LHCN-M2 (cell line): ENCODE measurements at places on chromosomes 13 and 19. TPM values are rescaled to one million over a fixed set of nuclear protein-coding genes. Genes with fewer than 3 reads are reported as not detected.

DNA sequence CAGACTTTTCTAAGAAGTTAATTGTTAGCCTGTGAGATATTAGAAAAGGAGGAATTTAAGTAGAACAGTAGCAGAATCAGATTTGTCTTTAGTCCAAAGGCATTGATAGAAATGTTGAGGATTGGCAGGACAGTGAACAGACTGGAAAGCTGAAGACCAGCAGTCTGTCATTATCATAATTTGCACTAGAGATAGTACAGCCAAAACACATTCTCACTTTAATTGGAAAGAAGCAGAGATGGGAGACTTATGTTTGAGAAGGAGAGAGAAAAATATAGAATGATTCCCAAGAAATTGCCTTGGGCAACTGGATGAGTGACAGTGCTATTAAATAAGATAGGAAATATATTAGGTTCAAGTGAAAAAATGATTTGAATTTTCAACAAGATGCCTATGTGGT, 755.5 kb downstream of the SLITRK5 start:
- DNase-seq = no peak

DNA sequence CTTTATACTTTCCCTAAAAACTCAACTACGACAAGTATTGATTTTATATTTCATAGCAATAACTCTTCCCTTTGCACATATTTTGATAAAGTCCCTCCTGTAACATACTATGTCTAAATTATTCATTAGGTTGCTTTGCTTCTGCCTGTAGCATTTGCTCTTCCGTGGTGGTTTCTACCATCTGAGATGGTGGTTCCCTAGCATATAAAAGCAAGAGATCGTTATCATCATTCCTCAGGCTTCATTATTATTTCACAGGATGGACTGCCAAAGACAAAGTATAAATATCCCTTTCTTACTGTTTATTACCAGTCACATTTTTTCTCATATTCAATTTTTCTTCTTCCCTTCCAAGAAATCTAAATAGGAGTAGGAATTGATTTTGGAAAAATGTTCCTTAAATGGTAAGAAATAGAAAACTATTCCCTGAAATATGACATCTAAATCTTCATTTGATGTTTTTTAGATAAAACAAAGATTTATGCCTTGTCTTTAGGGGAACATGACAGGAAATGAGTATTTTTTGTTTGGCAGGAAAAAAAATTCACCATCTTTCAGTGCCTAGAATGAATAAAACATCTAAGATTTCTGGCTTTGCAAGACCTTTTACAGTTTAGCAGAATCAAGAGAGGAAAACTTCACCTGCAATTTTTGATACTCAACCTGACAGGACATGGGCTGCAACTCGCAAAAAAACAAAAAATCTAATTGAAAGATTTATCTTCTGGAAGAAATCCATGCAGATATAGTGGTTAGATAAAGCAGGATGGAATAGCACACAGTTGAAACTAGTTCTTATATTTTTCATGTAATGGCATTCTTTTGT, 340.0 kb downstream of the SPRY2 start:
- no peak for DNase-seq

DNA sequence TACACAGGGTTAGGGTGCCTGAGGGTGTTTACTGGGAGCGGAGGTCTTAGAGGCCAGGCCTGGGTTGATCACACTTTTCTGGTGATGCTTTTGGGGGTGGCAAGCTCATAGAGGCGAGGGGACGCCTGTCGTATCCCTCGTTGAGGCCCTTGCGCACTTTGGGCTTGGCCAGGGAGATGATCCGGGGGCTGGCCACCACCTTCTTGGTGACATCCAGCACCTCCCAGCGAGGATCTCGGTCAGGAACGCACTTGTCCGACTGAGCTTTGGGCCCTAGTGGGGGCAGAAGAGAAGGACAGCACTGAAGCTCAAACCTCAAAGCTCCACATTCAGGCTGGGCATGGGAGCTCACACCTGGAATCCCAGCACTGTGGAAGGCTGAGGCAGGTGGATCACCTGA, 17.6 kb upstream of the MIER2 start:
- DNase-seq = no peak

The HCN2 gene
- total RNA-seq = 1.4 and 1.9 TPM in 2 replicates

The CEACAM3 gene
- total RNA-seq = not detected in 2 replicates

- no peak for DNase-seq
Measured at GRCh38 chr13:38868870-38869269, 121.8 kb downstream of the STOML3 start.

The UNC13A gene
- not detected in 2 replicates for total RNA-seq

- DNase-seq = no peak
Measured at GRCh38 chr13:92221916-92222315, 823.5 kb downstream of the GPC5 start.

DNA sequence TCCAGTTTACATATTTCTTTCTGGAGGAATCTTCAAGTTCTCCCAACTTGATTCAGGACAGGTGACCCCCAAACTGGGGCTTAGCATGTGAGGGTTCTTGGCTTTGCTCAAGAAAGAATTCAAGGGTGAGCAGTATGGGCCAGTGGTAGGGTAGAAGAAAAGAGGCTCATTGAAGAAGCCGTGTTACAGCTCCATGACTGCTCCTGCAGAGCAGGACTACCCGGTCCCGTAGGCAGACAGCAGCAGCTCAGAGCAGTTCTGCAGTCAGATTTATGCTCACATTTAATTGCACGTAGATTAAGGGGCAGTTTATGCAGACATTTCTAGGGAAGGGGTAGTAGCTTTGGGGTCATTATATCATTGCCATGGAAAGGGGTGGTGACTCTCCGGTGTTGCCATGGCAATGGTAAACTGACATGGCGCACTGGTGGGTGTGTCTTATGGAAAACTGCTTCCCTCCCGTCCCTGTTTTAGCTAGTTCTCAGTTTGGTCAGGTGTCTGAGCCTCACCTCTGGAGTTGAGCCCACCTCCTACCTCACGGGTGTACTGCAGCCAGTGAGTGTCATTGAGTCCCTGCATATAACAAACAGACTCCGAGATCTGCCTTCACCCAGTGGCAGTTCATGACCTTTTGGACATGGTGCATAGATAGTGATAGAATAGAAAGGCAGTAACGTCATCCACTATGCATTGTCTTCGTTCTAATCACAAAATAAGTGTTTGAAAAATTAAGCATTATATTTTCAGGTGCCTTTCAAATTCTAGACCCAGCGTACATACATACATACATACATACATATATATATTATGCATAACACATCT, 16.0 kb upstream of the ZNF792 start:
- DNase-seq = no peak

The ZNF792 gene
- 4.1 and 4.6 TPM in 2 replicates for total RNA-seq

- no peak for DNase-seq
Measured at GRCh38 chr19:54352041-54352440, 12.7 kb downstream of the LAIR1 start.

DNA sequence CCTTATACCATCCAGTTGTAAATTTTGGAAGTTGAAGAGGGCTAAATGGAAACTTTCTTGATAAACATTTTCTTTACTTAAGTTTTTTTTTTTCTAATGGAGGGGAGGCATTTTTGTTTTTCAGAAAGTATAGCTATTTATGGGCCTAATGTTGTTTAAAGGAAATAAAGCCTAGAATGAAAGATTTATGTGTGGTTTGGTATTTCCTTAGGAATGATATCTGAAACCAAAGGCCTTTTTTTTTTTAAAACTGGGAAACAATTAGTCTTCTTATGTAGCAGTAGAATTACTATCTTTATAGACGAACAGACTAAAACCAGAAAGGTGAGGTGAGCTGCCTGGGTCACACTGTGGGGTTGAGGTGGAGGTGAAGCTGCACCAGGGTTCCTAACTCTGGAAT, 80.1 kb downstream of the ESD start:
- DNase-seq = peak; percentile 37

- DNase-seq = peak; percentile 69
Measured at GRCh38 chr13:97259798-97260714, 37.9 kb downstream of the MBNL2 start.
